ENCODE measurements at places on chromosomes 16 and 17. TPM values are rescaled to one million over a fixed set of nuclear protein-coding genes. Genes with fewer than 3 reads are reported as not detected.

ASB16 gene
- total RNA-seq = 0.23 TPM

MYH2 gene
- total RNA-seq = 1.5 TPM

DNA sequence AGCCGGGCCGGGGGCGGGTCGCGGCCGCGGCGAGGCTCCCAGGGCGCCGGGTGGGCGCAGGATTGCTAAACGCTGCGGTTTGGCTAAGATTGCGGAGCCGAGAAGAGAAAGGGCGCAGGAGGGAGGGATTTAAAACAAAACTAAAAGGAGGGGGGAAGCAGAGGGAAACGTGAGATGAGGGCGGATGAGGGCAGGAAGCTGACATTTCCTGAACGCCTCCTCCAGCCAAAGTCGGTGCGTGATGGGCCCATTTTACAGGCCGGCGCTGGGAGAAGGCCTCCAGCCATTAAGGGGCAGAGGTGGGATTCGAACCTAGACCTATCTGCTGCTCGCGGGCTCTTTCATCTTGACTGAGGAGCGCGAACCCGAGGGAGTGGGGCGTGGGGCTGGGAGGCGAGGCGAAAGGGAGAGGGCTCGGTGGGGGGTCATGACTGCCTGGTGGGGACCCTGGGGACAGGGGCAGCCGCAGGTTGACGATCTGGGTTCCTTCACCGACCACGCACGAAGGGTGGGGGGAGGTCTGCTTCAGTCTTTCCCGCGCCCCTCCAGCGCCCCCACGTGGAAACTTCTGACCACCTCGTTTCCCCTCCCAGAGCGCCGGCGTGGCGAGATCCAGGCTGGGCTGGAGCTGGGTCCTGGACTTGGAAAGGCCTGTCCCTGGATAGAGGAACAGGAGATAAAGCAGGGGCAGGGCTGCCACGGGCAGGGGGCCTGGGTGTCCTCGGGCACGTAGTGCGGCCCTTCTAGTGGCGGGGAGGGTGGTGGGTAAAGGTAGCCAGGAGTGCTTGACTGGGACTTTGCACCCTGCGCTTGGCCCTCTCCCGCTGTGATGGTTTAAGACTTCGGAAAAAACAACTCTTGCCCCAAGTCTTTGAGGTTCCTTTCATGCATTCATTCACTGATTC, 3.8 kb upstream of the TAC4 start:
- peak; percentile 85 for DNase-seq

NPIPA5 gene
- total RNA-seq = 9.1 TPM

- DNase-seq = no peak
Observed at GRCh38 chr16:49399594-49400364, 26.2 kb downstream of the C16orf78 start.

DNA sequence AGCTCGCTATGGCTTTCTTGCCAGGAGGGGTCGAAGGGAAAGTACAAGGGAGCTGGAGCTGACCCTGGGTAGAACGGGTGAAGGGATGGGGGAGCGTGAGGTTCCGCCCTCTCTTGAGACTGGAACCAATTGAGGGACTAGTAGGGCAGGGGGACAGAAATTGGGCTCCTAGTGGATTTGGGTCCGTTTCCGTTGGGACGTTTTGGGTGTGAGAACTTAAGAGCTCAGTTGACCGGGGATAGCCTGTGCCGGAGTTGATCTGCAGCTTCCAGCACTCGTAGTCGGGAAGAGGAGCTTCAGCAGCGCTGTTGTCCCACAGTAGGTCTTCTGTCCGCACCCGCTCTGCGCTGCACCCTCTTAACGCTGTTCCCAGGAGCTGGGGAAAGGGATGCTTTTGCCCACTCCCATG, 481 bp downstream of the CNTROB start:
- DNase-seq = peak; percentile 22

GRCh38 chr17:29615048-29615385, 7.7 kb downstream of the CORO6 start:
- DNase-seq = no peak
